ENCODE measurements at places on chromosomes 7 and 10. TPM values are rescaled to one million over a fixed set of nuclear protein-coding genes. Genes with fewer than 3 reads are reported as not detected.

DNA sequence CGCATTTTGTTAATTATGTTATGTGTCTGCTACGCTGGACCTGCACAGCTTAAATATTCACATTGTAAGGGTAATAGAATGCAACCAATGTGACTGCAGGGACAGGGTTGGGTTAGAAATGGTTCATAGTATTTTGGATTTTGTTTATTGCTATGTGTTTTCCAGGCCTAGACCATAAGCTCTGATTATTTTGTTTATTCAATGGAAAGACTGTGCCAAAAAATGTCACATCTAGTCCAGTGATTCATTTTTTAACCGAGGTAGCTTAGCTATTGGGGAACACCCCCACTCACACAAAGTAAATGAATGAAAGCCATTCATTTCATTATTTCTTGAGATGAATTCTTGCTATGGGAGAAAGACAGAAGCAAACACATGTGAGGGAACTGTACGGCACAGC lies 516.5 kb upstream of the ANKRD30A start:
- DNase-seq = no peak

Gene HOXA3
- total RNA-seq = 6.1 TPM

- no peak for DNase-seq
These were observed 32.1 kb downstream of the HIF1AN start for GRCh38 chr10:100567826-100568225.

DNA sequence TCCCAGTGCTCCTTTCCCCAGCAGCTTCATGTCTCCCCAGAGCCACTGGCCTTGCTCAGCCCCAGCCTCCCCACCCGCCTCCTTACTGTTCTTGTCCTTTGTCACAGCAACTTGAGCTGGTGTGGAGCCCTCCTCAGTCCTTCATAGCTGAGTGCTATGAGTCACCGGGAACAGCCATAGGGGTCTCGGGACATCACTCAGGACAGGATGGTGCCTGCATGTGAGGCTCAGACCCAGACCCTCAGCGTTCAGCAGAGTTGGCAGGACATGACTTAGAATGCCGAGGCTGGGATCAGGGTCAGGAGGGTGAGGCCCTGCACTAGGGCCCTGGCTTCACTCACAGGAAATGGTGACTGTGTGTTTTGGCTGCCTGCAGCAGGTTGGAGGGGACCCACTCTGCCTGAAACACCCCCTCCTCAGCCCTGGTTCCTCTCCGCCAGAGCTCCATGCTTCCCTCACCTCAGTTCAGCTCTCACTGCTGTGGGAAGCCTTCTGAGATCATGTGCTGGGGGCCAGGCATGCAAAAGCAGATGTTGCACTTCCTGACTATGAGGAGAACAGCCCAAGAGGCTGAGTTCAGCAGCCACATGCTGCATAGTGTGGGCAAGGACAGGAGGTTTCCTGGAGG lies 40.7 kb upstream of the GJD4 start:
- no peak for DNase-seq

DNA sequence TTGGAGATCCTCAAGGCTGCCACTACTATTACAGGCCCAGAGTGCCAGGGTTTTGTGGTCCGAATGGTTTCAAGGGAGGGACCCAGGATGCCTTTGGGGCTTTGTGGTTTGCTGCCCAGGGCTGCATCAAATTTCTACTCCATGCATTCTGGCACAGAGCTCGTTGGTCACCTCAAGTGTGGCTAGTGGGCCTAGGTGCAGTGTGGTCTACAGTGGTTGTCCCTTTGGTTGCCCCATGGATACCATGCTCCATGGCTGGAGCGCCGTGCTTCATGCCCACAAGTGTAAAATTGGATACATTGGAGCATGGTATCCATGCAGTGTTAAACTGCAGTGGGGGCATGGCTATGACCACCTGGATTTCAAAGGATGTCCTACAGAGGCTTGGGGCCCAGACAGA lies 5.4 kb upstream of the PRF1 start:
- no peak for DNase-seq

Gene NME8
- not detected for total RNA-seq

- no peak for DNase-seq
These were observed 110.0 kb upstream of the TRIM24 start for GRCh38 chr7:138349841-138350700.
